GM04504 (cell line): ENCODE measurements at places on chromosomes 13 and 19.

GRCh38 chr13:95898256-95898655, 154.9 kb downstream of the UGGT2 start:
- DNase-seq, result no peak

DNA sequence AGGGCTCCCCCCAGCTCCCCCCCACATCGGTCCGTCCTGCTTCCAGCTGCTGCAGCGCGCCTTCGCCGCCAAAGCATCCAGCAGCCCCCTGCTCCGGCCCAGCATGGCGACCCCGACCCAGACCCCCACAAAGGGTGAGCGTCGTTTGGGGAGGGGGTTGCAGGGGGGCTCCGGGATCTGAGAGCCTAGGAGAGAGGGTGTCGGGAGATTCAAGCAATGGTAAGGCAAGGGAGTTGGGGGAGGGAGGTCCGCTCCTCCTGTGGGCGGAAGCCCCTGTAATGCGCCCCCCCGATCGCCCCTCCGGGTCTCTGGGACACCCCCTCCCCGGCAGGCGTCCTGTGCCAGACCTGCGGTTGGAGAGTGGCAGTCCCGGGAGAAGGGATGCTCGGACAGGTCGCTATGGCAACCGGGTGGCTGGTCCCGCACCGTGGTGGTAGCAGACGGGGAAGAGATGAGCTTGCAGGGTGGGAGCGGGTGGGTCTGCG, at the start of gene FXYD7:
TSS of gene FXYD7 (plus strand) at position 25 of the 485 bp plus-strand sequence. CDS start at position 104, 79 bp downstream.
- DNase-seq, result no peak

DNA sequence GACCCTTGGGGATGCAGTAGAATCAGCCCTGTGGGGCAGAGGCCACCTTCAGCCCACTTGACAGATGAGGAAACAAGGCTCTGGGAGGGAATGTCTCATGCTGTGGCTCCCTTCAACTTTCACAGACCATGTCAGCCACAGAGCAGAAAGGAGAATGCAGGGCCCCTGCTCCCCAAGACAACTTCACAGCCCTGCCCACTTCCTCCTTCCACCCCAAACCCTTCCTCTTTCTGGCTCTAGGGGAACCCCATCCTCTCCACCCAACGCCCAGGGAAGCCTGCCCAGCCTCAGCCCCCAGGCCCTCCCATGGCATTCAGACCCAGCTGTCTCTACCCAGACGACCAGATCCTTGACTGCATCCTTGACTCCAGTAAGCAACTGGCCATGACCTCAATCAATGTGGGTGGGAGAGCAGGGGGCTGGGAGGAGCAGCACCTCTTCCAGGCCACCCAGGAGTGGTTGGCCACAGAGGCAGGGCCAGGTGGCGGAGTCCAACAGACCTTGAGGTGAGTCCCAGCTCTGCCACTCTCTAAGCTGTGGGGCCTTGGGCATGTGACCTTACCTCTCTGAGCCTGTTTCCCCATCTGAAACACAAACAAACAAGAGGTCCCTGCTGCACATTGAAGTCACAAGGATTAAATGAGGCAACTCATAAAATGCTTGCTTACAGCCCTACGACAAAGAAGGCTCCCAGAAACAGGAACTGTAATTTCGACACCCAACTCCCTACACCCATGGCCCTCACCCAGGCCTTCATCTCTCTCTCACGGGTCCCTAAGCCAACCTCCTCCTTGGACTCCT, 15.8 kb downstream of the DEDD2 start:
- DNase-seq, result no peak

- no peak for DNase-seq
These were observed 32.2 kb upstream of the SLC15A1 start for GRCh38 chr13:98784666-98785065.

DNA sequence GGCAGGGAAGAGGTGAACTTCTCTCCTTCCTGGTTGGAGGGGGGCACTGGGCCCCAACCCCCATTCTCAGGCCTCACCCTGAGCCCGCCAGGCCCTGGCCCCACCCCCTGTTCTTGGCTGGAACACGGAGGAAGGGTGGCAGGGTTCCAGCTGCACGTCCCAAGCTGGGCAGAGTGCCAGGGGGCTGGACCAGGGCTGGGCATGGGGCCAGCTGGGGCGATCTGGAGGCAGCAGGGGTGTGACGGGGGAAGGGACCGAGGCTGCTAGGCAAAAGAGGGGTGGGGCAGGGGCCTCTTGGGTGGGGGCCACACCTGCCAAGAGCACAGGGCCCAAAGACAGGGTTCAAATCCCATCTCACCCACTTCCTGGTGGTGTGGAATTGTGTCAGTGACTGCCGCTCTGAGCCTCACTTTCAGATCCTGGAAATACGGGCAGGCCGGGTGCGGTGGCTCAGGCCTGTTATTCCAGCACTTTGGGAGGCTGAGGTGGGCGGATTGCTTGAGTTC, 2.2 kb downstream of the HIF3A start:
- DNase-seq, result peak; percentile 27

GRCh38 chr19:43618921-43619261, 538 bp downstream of the ZNF428 start:
- no peak for DNase-seq

GRCh38 chr13:110500341-110500740, 61.2 kb downstream of the RAB20 start:
- DNase-seq, result no peak

DNA sequence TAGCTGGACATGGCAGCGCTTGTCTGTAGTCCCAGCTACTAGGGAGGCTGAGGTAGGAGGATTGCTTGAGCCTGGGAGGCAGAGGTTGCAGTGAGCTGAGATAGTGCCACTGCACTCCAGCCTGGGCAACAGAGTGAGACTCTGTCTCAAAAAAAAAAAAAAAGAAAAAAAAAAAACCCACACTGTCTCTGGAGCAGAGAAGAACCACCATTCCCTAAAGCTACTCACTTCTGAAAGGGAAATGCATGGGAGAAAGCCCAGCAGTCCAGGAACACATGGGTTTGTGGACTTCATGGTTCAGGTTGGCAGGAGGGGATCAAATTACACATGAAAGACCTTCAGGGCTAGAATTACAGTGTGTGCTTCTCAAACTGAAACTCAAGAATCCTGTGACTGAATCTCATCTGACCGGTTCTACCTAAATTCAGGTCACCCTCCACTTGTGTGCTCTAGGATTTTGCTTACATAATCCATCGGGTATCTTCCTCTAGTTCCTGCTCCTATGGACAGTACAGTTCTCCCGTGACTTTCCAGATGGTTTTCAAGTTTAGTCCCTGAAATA, 30.2 kb upstream of the CPB2 start:
- no peak for DNase-seq

GRCh38 chr13:44364345-44365000, 9.2 kb upstream of the SERP2 start:
- DNase-seq, result no peak

DNA sequence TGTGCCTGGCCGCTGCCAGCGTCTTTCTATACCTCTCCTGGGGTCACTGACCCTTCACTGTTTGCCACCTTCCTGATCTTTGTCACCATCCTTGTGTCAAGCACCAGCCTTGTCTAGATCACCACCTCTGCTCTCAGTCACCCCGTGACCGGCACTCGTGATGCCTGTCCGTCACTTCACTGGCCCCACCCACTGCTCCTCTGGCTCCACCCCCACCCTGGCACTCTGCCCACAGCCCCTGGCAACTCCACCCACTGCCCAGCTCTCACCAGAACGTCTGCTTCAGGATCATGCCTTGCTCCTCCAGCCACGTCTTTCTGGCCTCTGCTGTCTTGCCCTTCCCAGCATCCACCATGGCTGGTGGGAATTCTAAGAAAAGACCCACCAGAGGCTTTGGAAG, 24.8 kb upstream of the PLA2G4C start:
- DNase-seq, result no peak

DNA sequence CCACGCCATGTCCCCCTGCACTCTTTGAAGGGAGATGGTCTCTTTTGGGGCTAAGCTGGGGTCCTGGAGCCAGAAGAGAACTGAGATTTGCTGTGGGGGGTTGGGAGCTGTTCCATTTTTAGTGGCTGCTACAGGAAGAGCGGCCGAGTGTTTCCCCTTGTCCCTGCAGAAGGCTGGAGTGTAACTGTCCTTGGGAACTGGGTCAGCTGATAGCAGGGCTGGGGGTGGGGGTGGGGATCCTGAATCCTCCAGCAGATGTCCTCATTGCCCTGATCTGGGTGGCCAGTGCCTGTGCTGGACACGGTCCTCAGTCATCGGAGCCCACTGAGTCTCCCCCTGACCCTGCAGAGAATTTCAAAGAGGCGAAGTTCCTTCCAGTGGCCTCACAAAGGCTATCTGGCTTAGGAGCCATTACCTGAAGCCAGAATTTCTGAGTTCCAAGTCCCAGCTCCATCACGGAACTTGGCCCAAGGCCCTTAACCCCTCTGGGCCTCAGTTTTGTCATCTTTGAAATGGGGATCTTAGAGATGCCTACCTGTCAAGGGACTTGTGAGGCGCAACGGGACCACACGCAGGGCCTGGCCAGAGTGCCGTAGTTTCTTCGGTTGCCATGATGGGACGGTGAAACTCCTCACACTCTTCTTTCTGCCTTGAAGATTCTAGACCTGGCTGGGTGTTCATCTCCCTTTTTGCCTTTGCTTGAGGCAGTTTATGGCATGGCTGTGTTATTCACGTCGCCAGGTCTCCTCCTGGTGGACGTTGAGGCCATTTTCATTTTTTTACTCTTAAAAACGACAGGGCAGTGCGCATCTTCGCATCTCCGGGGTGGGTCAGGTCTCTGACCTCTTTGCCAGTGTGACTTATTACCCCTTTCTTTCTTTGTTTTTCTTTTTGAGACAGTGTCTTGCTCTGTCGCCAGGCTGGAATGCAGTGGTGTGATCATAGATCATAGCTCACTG, 51.9 kb downstream of the DNM2 start:
- DNase-seq, result no peak

DNA sequence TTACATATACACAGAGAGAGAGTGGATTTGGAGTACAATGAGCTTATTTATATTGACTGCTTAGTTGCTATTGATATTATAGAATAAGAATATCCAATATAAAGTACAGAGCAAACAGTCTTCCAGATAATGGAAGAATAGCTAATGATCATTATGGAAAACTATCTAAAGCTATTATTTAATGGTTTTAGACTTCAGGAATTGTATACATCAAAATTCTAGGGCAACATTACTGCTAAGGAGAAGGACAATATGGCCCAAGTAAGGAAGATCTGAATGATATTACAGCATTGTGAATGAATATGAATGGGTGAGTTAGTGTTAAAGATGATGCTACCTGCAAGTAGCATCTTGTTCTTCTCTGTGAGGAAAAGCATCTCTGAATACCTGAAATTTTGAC, 604.2 kb upstream of the PCDH20 start:
- DNase-seq, result no peak

DNA sequence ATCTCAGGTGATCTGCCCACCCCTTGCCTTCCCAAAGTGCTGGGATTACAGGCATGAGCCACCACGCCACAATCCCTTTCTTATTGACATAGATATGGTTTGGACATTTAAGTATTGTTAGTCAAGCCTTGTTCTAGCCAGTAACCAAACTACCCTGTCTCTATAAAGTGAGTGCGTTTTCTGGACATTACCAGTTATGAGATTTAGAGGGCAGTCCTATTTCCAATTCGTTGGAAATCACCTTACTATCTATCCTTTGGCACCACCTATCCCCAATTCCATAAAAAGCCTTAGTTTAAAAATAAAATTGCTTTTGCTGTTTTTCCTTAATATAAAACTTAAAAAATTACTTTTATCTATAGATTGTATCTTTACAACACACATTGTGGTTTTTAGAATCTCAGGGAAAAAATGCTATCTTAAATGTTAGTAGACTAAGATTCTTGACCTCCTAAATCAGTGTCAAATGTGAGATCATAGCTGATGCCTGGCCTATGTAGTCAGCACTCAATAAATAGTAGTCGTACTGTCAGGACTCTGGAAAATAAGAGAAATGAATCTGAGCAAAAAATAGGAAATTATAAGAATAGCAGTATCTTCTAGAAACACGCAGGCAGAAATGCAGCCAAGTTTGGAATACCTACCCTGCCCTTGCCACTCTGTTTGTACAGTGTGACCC, 57.0 kb downstream of the NUFIP1 start:
- no peak for DNase-seq

- DNase-seq, result no peak
These were observed 9.1 kb downstream of the COL4A2 start for GRCh38 chr13:110316196-110316595.

- DNase-seq, result no peak
These were observed 44.7 kb downstream of the PLPP2 start for GRCh38 chr19:246551-246950.

DNA sequence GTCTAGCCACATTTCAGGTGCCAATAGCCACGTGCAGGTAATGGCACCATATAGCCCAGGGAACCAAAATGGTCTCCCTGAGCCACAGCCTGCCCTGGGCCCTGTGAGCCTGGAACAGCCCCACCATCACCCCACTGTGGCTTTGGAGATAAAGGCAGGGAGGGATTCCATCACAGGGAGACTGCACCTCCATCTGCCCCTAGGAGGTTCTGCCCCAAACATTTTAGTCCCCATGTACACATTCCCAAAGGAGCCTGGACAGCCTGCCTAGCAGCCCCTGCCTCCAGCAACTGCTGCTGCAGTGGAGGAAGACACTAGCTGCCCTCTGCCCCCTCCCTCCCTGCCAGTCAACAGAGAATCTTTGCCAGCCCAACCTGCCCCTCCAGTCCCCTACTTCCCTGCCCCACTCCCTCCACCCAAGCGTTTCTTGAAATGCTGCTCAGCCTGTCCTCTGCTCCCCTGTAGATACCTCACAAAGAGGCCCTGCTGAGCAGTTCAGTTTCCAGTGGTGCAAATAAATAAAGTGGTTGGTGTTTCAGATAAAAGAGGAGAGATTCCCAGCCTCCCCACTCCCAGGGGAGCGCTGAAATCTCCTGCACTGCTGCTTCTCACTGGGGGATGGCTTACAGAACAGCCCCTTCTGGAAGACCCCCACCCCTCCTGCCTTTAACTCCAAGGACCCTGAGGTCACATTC, 921.8 kb downstream of the UQCRFS1 start:
- no peak for DNase-seq

DNA sequence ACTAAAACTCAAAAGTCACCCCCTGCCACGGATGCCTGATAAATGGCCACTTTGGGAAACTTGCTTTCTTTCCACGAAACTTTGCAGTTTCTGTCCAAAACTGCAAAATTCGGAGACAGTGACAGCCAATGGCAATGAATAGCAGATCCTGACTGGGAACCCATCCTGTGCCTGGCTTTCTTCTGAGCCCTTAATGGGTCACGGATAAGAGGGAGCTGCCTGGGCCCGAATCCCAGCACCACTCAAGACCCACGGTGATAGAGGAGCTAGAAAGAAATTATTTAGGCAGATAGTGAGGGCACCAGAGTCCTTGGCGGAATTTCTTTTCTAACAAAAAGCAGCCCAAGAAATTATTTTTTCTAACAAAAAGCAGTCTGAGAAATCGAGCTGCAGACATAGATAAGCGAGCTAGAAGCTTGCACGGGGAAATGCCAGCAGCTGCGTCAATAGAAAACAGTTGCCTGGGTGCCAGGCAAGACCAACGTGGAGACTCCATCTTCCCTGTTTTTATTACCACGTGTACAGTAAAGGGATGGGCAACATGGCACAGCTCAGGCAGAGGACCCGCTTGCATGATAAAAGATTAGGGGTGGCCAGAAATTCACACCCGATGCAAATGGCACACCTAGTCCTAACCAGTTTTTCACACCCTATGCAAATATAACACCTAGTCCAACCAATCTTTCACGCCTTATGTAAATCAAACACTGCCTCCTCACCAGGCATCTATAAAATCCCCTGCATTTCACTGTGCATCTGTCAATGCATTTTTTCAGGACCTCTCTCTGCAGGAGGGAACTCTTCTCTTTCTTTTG, 7.1 kb upstream of the HSH2D start:
- DNase-seq, result no peak

- DNase-seq, result no peak
These were observed 13.9 kb downstream of the SLC46A3 start for GRCh38 chr13:28704919-28705318.

GRCh38 chr19:15463861-15464371, 428 bp downstream of the RASAL3 start:
- DNase-seq, result no peak

- DNase-seq, result no peak
These were observed 1404.3 kb upstream of the MIR17HG start for GRCh38 chr13:89943139-89943538.
